OCI-LY7 (cell line): ENCODE measurements at places on chromosomes 2 and 18. TPM values are rescaled to one million over a fixed set of nuclear protein-coding genes. Genes with fewer than 3 reads are reported as not detected.

DNA sequence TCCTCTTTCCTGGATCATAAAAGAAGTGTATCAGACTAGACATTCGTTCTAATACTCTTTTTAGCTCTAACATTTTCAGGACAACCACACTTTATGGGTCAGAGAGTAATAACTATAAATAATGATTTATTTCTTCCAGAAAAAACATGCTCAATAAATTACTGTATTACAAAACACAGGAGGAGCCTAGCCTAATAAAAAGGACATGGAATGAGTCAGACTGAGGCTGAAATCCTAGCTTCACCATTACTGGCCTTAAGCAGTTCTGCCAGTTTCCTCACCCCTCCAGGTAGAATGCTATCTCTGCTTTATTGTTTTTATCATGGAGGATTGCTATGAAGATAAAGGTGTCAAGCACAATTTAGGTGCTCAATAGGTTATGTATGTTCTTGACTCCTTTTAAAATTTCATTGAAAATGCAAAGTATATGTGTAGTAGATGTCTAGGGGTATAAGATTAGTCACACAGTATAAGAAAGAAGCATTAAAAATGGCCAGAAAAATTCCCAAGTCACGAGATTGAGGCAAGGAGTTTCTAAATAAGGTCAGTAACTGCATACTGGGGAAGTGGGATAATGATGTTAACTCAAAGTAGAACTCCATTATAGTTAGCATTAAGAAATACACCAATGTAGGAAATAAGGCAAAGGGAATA is 105.5 kb upstream of the NEUROD1 start:
- no peak for DNase-seq

- no peak for DNase-seq
Observed at GRCh38 chr18:35024965-35025364, 16.2 kb upstream of the MAPRE2 start.

DNA sequence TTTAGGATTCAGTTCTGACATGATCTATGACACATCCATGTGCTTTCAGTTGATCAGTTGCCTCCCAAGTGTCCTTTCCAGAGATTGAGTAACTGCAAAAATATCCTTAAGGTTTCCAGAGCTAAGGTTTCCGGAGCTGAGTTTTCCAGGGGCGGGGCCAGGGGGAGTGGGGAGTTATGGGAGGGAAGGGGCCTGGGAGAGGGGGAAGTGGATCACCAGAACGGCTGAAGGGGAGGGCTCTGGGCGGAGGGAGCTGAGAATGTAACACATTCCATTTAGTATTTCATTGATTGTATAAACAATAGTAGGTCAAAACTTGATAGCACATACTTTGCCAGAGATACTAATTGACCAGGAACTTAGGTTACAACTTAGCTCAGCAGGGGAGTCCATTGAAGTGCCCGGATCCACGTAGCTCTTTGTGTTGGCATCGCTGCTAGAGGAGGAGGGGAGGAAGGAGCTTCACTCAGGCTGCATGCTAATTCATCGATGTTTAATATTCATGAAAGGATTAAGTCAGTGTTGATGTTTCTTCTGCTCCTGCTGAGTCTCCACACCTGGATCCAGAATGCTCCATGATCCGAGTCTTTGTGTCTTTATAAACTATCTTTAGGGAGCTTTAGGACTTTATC is 289.8 kb downstream of the ALPK2 start:
- DNase-seq = no peak

- DNase-seq = no peak
Observed at GRCh38 chr2:198167346-198167745, 363.0 kb downstream of the PLCL1 start.

DNA sequence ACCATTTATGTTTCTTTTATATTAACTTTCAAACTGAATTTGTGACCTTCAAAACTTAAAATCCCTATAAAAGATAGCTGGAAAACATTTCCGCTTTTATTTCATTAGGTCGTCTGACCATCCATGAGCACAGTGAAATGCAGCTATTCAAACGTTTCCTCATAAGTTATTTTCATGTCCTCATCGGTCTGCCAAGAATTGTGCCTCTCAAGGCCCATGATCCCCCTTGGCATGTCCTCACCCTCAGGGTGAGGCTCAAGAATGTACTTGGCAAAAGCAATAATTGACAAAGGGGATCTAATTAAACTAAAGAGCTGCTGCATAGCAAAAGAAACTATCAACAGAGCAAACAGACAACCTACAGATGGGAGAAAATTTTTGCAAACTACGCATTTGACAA is 12.4 kb downstream of the SLC66A2 start:
- DNase-seq = no peak

DNA sequence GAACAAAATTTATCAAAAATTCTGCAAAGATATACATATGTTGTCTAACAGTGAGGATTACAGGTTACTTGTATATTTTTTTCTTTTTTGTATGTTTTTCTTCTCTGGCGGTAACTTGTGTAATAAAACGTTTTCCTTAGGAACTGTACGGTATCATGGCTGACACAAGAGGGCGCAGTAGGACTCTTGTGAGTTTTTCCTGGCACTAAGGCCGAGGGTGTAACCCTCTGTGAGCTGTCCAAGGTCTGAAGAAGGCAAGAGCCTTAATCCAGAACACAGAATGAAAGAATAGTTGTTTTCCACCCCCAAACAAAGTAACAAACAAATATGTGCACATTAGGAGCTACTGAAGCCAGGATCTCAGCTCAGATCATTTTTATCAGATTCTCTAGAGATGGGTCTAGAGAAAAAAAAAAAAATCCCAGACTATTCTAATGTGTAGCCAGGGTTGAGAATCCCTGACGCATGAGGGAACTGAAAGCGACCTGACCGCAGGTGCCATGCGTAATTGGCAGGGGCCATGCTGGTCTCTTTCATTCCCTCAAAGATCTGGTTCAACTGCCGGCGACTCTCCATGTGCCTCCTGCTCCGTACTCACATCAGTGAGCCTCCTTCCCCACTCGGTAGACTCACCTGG is 27.0 kb downstream of the TMEM200C start:
- peak; percentile 62 for DNase-seq

GRCh38 chr18:37222354-37222998 is 343.1 kb downstream of the CELF4 start:
- DNase-seq = no peak

GRCh38 chr18:5895876-5896740 is 786 bp upstream of the TMEM200C start:
- no peak for DNase-seq

DNA sequence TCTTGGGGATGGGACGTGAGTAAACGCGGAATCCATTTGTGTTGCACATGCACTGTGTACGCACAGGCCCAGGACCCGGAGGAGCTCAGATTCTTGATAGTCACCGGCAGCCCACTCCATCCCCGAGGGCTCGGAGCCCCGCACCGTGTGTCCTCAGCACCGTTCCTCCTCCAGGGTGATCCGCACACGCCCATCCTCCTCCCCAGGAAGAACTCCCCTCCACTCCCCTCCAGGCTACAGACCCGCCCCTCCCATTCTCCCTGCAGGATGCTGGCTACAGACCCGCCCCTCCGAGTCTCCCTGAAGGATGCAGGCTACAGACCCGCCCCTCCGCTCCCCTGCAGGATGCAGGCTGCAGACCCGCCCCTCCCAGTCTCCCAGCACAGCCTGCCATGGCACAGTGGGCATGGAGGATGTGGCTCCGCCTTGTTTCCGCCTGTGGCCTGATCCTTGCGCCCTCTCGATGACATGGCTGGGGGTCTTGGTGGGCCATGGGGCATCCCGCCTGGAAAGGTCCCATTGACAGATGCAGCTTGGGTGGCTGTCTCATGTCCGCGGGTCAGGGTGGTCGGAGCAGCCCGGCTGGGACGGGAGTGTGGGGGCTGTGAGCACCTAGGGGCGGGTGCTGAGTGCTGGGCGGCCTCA is 14.1 kb downstream of the CTDP1 start:
- DNase-seq = no peak

GRCh38 chr2:217714287-217714751 is 288.5 kb downstream of the TNS1 start:
- no peak for DNase-seq

GRCh38 chr2:111044066-111044465 is 76.6 kb upstream of the BCL2L11 start:
- no peak for DNase-seq

- no peak for DNase-seq
Observed at GRCh38 chr18:67400502-67401117, 115.9 kb downstream of the DSEL start.

DNA sequence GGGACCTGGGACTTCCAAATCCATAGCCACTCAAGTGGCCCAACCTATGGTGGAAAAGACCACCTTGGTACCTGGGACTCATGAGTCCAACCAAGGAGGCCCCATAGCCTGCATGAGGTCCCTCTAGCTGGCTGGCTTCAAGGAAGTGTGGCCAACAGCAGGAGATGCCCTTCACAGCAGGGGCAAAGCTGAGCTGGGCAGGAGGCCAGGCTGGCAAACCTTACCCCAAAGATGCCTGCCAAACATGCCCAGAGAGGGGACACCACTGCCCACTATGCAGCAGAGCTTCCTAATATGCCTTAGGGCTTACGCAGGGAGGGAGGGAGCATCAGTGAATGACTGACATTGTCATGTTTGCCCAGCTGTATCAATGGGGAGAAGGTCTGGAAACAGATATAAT is 188.0 kb upstream of the GLI2 start:
- DNase-seq = no peak

GRCh38 chr2:200471928-200472645 is 37.8 kb downstream of the KCTD18 start:
- DNase-seq = no peak

- no peak for DNase-seq
Observed at GRCh38 chr2:119490106-119490505, 34.2 kb downstream of the SCTR start.

DNA sequence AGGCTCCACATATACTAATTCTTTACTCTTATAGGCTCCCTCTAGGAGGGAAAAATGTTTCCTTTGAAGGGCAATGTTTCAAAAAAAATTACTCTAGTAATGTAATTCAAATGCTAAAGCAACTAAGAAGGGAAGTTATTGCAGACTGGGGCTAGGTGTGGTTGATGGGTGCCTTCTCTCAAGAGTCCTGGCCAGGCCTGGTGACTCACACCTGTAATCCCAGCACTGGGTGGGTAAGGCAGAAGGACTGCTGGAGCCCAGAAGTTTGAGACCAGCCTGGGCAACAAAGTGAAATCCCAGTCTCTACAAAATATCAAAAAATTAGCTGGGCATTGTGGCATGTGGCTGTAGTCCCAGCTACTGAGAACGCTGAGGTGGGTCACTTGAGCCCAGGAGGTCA is 31.2 kb upstream of the CDKL4 start:
- no peak for DNase-seq

The RNF125 gene
- total RNA-seq = 2.2 and 3.2 TPM in 2 replicates

The GPR155 gene
- total RNA-seq = 0.96 and 1.9 TPM in 2 replicates

The ZNF892 gene
- total RNA-seq = 2.9 and 4.6 TPM in 2 replicates

The SERPINB4 gene
- not detected in 2 replicates for total RNA-seq

The PDE11A gene
- total RNA-seq = not detected in 2 replicates

The MAPK4 gene
- total RNA-seq = not detected in 2 replicates

The KCNS3 gene
- total RNA-seq = not detected in 2 replicates
